Cerebellar nuclear complex (tissue), 1 donor: ENCODE measurements at places on chromosomes 3 and 15.

DNA sequence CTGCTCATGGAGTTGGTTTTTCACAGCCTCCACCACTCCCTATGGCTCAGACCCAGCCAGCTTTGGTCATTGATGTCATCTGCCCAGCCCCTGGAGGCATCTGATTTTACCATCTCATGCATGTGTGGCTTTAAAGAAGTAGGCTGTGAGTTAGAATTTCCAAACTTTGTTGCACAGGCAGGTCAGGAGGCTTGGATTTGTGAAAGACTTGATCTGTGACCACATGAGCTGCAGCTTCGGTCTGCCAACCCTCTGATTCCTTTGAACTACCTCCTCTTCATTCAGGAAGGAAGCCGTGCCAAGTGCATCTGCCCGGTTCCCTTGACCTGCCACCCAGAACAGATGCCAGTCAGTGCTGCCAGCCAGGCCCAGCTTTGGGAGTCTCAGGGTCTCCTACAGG is 9.2 kb downstream of the CTXND1 start:
- DNase-seq = no peak

DNA sequence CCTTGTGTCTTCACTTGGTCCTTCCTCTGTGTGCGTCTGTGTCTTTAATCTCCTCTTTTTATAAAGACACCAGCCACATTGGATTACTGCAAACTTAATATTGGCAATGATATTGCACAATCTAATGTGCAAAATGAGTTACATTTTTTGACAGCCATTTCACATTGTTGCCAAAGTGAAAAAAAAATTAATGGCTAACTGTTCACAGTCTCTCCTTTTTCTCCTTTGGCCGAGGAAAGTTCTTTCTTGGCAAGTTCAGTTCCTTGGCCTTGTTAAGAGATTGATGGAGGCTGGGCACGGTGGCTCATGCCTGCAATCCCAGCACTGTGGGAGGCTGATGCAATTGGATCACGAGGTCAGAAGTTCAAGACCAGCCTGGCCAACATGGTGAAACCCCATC is 62.2 kb upstream of the ZNF280D start:
- DNase-seq = no peak

GRCh38 chr15:74957476-74958035 is 984 bp upstream of the RPP25 start:
- no peak for DNase-seq

DNA sequence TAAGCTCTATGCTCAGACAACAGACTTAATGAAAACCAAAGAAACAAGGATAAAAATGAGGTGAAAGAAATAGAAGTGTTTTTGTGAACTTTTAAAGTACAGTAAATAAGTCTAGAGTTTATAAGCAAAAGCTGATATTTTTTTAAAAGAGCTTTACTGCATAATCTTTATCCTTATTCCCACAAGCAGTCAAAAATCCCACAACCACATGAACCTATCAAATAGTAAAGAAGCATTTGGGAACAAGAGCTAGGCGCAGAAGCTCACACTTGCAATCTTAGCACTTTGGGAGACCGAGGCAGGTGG is 103.8 kb upstream of the TJP1 start:
- no peak for DNase-seq

- no peak for DNase-seq
These were observed 446.8 kb upstream of the RARB start for GRCh38 chr3:24981309-24981708.

GRCh38 chr3:189833996-189834395 is 202.8 kb downstream of the TP63 start:
- no peak for DNase-seq

GRCh38 chr3:57224856-57225255 is 2.7 kb upstream of the APPL1 start:
- DNase-seq = no peak

GRCh38 chr3:66299891-66300290 is 79.1 kb downstream of the SLC25A26 start:
- no peak for DNase-seq

GRCh38 chr3:127487196-127487595 is 103.3 kb downstream of the TPRA1 start:
- no peak for DNase-seq
